Activated CD4-positive, alpha-beta T cell treated with anti-CD3 and anti-CD28 coated beads, Interleukin-2, amount 50 U/mL, for 48 hours (primary cell): ENCODE measurements at places on chromosomes 11 and 22.

DNA sequence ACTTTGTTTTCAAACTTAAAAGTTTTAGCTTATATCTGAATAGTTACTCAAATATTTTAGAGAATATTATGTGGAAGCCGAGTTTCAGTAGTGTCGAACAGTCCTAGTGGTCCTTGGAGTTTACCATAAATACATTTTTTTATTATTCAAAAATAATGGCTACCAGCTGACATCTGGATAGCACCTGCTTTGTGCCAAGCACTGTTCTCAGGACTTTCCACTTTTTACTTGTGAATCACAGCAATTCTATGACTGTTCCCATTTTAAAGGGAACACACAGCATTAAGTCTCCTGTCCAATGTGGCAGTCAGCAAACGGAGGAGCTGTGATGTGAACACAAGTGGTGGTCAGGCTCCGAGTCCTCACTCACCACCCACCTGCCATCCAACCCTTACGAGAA, 4.0 kb upstream of the SCGB2A1 start:
- no peak for DNase-seq

- no peak for DNase-seq
Measured at GRCh38 chr11:520428-521176, 13.6 kb upstream of the RNH1 start.

GRCh38 chr11:127002669-127003259, 2.2 kb upstream of the KIRREL3 start:
- DNase-seq, result no peak

DNA sequence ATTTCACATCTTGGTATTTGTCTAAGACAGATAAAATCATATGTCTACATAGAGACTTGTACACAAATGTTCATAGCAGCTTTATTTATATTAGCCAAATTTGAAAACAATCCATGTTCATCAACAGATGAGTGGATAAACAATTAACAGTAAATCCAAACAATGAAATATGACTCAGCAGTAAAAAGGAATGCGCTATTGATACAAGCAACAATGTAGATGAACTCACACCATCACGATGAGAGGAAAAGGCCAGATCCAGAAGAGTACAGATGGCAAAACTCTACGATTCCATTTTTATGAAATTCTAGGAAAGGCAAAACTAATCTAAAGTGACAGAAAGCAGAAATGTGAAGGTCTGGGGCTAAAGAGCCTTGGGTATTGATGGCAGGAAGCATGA, 384.3 kb downstream of the NTM start:
- no peak for DNase-seq

DNA sequence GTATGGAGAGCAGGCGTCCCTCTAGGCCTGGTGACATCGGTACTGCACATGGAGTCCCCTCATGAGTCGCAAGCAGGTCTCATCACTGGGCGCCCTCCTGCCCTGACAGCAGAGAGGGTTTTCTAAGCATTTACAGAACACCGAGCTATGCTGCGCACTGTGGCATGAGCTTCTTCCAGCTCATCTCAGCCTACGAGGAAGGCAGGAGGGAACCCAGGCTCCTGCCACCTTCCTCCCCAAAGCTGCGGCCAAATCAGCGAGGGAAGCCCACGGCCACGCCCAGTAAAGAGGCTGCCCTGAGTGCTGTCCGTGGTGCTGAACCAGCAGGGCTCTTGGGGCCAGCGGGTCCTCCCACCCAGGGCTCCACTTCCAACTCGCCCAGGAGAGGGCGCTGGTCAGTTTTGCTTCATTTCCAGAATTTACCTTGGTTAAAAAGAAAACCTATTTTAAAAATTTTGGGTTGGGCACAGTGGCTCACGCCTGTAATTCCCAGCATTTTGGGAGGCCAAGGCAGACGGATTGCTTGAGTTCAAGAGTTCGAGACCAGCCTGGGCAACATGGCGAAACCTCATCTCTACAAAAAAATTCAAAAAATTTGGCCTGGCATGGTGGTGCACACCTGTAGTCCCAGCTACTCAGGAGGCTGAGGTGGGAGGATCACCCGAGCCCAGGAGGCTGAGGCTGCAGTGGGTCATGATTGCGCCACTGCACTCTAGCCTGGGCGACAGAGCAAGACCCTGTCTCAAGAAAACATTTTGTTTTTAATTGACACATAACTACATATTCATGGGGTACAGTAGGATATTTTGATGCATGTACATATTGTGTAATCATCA, 34.2 kb downstream of the PHF21B start:
- DNase-seq, result peak; percentile 86

GRCh38 chr11:8693010-8693551, 10.5 kb downstream of the RPL27A start:
- DNase-seq, result no peak

DNA sequence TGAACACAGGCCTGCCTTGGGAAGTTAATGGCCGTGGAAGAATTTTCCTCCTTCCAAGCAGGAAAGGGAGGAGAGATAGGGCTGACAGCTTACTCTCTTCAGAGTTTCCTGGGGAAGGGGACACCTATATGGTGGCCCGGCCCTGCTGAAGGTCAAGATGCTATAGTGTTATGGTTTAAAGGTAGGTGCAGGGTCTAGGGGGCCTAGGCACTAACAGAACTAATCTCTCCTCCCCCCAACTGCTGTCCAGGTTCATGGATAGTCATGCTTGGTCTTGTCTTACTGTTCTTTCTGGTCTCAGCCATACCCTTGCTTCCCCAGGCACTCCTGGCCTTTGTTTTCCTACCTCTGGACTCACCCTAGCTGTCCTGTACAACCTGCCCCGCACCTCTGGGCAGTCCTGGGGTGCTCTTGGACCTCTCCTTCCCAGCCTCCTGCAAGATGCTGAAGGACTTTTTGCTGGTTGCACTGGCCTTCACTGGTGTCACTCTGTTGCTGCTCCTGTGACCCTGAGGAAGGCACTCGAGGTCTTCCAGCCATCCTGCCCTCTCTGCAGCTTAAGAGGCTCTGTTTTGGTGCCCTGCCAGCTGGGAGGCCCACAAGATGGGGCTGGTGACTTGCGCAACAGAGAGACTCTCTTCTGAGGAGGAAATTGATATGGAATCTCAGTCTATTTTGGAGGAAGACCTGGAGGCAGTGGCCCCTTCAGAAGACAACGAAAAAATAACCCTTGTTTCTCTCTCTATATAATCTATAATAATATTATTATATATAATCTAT, 17.9 kb downstream of the SEC14L3 start:
- no peak for DNase-seq

- no peak for DNase-seq
Measured at GRCh38 chr11:101127699-101128570, 1.7 kb downstream of the PGR start.

- DNase-seq, result peak; percentile 62
Measured at GRCh38 chr11:67468056-67468455, 995 bp downstream of the TMEM134 start.

DNA sequence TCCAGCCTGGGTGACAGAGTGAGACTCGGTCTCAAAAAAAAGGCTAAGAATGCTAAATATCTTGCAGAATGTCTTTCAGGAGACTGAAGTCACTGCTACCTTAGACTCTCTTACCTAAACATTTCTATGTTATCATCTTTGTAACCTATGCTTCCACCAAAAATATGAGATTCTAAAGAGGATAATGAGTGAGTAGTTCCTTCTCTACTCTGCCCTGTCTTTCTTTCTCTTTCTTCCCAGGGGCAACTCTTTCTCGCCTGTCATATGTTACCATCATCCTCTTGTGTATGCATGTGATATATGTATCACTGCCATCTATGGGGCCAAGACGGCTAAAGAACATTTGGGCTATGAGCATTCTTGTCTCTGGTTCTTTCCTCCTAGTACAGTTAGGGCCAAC, 9.0 kb upstream of the RASSF10 start:
- DNase-seq, result no peak

- DNase-seq, result no peak
Measured at GRCh38 chr11:18757811-18758210, 31.8 kb upstream of the IGSF22 start.

GRCh38 chr11:64661146-64661545, 61.9 kb downstream of the NRXN2 start:
- no peak for DNase-seq

GRCh38 chr11:46270684-46271083, 6.8 kb upstream of the CREB3L1 start:
- DNase-seq, result no peak

DNA sequence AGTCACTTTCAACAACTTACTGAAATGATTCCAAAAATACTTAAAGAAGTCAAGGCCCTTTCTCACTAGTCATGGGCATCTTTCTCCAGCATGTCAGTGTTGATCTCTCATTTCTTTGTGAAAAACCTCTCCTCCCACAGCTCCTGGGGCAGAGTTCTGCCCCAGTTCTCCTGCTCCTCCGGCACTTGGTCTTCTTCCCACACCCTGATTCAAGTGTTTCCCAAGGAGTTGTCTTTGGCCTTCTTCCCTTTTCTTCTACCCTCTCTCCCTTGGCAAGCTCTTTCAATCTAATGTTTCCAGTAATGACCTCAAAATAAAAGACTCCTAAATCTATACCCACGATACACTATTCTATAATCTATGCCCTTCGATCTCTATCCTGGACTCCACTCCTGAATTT, 42.1 kb upstream of the CCDC34 start:
- no peak for DNase-seq

DNA sequence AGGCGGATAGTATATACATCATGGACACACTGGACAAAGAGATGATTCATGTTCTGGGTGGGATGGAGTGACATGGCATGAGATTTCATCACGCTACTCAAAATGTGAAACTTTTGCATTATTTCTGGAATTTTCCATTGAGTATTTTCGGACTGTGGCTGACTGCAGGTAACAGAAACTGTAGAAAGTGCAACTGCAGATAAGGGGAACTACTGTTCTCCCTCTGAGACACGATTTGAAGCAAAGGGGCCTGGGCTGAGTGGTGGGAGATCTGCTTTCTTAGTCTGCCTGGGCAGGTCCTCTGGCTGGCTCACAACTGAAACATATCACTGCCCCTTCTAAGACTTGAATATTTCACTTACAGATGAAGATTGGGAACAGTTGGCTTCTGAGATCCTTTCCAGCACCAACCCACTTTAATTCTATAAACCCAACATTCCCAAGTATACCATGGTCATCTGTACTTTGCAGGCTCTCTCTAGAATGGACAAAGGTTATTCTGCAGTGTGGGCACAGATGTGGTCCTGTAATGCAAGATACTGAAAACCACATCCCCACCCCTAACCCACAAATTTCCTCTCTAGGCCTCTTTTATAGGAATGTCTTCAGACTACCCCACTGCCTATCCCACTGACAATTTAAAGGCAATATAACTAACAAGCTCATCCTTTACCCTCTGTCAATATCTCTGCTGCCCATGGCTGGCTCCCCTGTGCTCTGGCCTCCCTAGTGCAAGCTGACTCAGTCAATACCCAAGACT, 121.1 kb downstream of the KCNC1 start:
- DNase-seq, result no peak

DNA sequence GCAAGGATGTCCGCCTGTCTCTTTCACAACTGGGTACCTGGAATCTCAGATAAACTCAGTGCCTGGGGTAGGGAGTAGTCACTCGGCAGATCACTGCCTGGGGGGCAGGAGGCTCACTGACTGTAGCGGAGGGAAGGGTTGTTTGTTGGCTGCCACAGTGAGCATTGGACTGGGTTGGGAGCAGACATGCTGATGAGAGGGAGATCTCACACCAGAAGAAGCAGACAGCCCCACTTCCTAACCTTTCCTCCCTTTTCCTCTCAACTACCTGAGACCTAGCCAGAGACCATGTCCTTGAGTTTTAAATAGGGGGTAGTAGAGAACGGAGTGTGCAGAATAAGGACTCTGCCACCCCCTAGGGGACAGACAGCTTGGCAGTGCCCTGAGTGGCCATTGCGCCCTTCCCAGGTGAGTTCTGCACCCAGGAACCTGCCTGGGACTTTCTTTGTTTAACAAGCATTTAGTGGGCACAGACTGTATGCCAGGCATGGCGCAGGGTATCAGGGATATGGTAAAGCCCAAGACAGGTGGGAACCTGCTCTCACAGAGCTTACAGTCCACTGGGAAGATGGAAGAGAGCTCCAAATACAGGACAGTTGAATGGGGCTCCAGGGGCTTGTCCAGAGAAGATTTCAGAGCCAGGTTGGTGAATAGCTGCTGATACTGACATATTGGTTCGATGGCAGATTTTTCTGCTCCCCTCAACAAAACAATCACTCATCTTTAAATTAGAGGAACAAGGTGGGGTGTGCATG, 115.7 kb upstream of the NNMT start:
- DNase-seq, result no peak

- no peak for DNase-seq
Measured at GRCh38 chr11:95515371-95515770, 274.2 kb downstream of the FAM76B start.

- DNase-seq, result no peak
Measured at GRCh38 chr11:15166204-15166603, 51.5 kb downstream of the INSC start.

DNA sequence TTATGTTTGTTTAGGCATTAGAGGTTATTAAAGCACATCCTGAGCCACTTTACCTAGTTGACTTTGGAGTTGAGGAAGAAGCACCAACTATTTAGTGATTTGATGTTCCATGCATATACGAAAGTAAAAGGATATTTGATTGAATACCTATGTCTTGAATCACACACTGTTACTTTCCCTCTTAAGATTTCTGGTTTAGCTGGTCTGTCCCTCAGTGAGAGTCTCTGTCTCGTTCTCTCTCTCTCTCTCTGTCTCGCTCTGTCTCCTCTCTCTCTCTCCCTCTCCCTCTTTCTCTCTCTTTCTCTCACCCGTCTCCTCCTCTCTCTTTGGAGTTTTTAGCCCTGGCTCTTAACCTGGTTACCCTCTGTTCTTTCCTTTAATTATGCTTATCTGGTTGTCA, 11.0 kb downstream of the CTNND1 start:
- no peak for DNase-seq

DNA sequence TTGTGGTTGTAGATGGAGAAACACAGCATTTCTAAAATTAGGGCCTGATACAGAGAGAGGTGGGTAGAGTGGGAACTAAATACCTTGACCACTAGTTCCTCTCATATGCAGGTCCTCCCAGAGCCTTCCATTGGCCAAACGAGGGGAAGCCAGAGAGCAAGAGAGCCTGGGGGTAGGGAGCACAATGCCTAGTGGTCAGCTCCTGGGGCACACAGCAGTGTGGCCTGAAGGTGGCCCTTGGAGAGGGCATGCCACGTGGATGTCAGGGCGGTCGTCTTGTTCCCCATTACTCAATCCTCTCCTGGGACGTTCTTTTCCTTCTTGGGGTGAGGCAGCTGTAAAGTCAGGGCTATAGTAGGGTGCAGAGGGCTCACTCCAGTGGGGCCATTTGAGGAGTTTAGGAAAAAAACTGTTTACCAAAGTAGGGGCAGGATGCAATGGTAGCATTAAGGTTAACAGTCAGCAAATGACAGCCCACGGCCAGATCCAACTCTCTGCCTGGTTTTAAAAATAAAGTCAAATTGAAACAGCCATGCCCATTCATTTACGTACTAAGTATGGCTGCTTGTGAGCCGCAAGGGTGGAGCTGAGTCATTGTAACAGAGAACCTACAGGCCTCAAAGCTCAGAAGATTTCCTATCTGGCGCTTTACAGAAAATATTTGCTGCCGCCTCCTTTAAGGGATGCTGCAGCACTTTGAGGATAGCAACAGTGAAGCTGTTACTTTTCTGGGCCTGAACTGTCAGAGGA, 7.6 kb downstream of the MYO18B start:
- peak; percentile 54 for DNase-seq

DNA sequence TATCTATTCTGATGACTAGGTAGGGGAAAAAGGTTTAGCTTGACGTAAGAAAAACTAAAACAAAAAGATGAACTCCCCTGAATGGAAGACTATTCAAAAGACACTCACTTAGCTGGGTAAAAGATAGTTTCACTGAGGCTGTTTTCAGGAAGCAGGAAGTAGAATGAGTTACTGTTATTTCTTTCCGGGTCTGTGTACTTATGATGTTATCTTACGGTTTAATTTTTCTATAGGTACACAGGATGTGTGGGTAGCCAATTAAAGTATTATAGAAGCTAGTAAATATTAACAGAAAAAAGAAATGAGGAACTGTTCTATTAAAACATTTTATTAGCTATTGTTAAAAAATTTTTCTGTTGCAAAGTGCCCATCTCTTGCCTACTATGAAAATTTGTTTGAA, 45.8 kb upstream of the MMP7 start:
- no peak for DNase-seq
